Stimulated activated CD4-positive, alpha-beta T cell treated with anti-CD3 and anti-CD28 coated beads, Interleukin-15, amount 100 ng/mL, for 24 hours (primary cell): ENCODE measurements at places on chromosomes 11 and 22.
A peak's percentile ranks its signal among the peaks of the same experiment; 100 is the strongest.

- peak; percentile 42 for DNase-seq
Measured at GRCh38 chr11:72642043-72642883, 32.0 kb downstream of the PDE2A start.

- DNase-seq: no peak
Measured at GRCh38 chr11:73963861-73964260, 13.0 kb downstream of the DNAJB13 start.

- DNase-seq: no peak
Measured at GRCh38 chr11:30356391-30356790, 33.5 kb downstream of the ARL14EP start.

DNA sequence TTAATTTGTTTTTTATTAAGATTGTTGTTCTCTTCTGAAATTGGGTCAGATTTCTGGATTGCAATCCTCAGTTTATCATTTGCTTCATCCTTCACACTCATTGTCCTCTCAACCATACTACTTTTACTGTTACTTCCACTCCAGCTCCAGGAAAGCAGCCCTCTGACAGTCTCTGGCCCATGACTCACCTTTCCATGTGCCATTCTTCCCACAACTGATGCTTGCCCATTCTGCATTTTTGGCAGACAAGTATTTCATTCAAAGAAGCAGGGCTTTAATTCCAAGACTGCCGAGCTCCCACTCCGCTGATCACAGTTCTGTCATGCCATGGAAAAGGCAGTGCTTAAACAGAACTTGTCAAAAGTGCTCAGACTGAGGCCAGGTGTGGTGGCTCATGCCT, 139.2 kb downstream of the WNT11 start:
- no peak for DNase-seq

DNA sequence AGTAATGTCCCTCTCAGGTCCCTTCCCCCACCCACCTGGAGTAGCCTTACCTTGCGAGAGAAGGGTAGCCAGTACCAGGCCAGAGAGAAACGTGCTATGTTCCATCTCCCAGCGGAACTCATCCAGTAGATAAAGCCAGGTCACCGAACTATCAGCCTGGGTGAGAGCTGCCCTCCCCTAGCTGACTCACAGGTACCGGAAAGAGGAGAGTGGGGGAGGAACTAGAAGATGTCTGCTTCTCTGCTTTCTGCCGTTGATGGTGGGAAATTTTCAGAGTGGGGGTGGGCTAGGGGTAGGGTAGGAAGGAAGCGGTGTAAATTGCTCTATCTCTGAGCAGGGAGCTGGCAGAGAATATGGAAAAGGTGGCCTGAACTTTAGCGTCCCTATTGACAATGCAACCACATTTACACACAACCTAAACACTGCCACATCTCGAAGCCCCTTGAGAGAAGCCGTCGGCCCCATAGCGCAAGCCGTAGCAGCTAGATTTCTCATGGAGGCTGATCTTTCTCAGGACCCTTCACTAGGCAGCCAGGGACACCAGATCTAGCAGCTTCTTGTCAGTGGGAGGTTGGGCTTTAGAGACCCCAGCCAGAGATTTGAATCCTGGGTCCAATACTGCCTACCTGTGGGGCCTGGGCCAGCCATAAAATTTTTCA, at the start of gene CD3D:
Gene CD3D, minus strand, starts transcription at position 203 of the 659 bp plus-strand sequence. Its CDS starts 98 bp downstream, at position 105.
- DNase-seq: peak; percentile 78

DNA sequence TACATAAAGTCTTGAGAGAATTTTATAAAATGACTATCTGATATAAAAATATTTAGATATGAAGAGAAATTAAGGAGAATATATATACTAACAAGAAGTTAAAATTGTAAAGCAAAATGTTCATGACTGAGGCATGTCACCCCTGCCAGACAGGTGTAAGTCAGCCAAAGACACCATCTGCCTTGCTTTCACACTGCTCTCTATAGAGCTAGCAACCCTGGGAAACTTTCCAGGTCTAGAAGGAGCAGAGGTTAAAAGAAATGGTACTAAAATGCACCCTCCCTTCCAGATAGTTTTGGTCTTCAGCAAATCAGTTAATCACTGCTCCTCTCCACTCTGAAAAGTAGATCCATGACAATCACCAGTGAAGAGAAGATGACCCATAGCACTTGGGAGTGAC, 16.5 kb downstream of the PPP2R1B start:
- no peak for DNase-seq
